ENCODE measurements at places on chromosomes 1 and 21.
A peak's percentile ranks its signal among the peaks of the same experiment; 100 is the strongest.

GRCh38 chr1:86245566-86246190, 89.1 kb upstream of the COL24A1 start:
- DNase-seq, result no peak

DNA sequence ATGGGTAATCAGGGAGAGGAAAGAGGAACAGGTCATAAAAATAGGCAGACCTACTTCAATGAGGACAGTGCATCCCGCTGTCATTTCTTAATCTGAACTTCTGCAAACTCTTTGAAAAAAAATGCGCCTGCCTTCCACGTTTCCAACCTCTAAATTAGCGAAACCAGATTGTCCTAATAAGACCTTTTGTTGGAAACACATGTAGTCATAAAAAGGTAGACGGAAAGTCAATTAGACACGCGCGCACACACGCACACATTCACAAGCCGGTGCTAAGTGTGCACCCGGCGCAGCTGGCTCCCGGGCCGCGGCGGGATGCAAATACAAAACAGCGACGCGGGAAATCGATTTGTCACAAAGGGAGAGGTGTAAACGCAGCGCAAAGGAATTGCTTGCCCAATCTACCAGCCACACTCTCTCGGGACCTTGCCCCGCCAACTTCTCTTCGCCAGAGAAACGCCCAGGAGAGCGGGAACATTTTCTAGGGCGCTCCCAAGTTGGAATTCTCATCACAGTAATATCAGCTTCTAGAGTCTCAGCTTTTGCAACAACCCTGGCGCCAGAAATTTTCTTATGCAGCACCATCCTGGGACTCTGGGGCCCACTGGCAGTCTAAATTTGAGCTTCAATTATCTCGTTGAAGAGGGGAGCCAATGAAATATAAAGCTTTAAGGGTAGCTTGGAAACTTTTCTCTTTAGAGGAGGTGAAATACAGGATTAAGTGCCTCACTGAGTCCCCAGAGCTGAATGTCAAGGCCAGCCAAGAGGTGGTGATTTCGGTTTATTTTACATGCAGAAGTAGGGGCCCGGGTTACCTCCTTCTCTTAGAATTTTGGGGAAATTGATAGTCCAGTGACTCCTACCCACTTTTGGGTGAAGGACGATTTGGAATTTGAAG, 4.5 kb downstream of the PRRX1 start:
- no peak for DNase-seq

DNA sequence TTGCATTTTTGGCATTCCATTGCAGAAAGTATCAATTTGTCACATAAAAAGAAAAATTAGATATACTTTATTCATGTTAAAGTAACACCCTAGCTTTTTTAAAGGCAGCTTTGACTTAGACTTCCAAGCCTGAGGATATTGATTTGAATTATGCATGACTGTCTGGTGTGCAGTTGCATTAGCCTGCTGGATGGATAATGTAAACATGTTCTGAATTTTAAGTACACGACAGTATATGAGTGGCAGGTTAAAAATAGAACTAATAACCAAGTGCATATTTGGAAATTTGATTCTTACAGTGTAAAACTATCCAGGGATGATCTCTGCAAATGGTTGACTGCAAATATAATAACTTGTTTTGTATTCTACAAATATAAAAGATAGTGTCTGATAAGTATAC, 124.0 kb downstream of the SYT14 start:
- DNase-seq, result no peak

DNA sequence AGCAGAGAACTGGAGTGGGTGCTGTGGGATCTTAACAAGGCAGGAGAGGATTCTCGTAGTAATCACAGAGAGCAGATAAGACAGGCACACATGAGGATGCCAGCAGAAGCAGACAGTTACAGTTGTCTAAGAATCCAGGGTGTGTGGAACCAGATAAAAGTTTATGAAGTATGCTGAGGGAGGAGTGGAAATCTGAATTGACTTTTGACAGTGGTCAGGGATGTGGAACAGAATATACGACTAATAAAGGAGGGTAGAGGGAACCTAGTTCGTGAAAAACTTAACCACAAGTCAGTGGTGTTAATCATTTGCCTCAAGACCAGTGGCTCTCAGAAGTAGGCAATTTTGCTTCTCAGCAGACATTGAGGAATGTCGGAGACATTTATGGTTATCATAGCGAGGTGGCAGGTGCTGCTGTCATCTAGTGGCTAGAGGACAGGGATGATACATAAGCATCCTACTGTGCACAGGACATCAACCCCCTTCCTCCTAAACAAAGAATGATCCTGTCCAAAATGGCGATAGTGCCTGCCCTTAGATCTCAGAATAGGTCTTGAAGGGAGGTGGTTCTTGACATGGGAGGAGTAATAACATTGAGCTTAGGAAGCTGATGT, 3.0 kb downstream of the LRRC8D start:
- no peak for DNase-seq

DNA sequence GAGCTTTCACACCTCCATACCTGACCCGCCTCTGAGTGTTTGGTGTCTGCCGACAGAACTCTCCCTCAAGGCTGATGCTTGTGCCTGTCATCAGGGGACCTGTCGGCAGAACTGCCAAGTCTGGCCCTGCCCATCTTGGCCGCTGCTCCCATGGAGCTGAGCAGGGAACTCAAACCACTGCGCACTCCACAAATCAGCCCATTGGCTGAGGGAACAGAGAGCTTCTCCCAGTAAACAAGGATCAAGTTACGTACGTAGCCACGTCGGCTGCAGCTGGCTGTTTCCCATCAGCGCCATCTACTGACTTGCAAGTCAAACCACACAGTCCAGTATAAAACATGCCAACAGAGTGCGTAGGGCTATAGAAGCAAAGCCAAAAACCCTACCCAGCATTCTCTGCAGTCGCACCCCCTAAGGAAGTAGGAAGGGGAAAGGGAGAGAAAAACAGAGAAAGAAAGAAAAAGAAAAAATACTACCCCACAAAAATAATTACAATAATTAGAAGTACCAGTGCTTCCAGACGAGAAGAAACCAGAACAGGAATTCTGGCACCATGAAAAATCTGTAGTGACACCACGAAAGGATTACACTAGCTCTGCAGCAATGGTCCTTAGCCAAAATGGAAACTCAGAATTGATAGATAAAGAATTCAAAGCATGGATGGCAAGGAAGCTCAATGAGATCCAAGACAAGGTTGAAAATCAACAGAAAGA, 13.1 kb downstream of the KRTAP13-1 start:
- peak; percentile 3 for DNase-seq

- DNase-seq, result peak; percentile 82
These were observed 2.9 kb upstream of the S100A2 start for GRCh38 chr1:153568367-153569099.

- no peak for DNase-seq
These were observed 32.9 kb downstream of the RABIF start for GRCh38 chr1:202856014-202856413.

DNA sequence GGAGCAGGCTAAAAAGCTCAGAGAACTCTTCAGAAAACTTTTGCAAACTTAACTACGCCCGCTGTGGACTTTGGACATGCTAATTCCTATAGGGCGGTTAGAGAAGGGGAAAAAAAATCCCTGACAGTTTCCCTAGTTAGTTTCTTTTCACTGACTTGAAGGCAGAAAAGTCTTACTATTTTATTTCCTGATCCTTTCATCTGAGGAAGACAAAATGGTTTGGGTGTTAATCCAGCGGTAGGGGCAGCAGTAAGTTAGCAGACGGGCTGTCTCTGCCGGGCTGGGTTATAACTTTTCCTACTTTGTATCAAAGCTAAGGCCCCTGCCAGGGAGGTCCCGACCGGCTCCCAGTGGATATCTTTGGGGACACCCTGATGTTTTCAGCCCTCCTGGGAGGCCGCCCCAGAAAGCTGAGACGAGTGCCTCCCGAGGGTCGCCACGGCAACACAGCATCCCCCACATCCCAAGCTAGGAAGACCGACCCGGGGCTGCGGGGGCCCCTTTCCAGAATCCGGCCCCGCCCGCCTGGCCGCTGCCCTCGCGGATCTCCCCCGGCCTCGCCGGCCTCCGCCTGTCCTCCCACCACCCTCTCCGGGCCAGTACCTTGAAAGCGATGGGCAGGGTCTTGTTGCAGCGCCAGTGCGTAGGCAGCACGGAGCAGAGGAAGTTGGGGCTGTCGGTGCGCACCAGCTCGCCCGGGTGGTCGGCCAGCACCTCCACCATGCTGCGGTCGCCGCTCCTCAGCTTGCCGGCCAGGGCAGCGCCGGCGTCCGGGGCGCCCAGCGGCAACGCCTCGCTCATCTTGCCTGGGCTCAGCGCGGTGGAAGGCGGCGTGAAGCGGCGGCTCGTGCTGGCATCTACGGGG, 162.6 kb downstream of the RUNX1 start:
- no peak for DNase-seq
